ENCODE measurements at places on chromosomes 2 and 18.

DNA sequence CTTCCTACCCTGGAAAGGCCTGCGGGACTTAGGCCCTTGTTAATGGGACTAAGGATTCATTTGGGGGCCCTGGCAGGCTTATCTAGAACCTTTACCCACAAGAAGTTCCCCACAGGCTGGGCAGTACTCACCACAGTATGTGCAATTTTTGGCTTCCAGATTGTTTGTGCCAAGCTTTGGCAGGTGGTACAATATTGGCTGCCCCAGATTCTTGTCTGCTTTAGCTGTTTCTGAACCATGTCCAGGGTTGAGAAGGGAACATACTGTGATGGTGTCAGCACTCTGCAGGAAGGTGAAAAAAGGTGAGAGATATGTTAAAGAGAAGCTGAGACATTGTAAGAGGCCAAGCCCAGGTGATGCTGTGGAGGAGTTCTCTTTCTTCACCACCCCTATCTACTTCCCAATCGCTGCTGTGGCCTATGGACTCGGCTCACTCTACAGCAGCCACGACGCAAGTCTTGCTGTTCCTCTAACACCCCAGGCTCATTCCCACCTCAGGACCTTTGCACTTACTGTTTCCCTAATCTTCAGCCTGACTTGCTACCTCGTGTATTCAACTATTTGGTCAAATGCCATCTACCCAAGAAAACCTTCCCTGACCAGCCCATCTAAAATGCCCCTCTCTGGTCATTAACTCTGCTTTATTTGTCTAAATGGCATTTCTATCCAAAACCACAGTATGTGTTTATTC lies 9.2 kb downstream of the SLC4A5 start:
- no peak for DNase-seq

GRCh38 chr2:162090109-162090508 lies 16.1 kb upstream of the DPP4 start:
- DNase-seq, result no peak

GRCh38 chr2:107088156-107088555 lies 202.2 kb upstream of the ST6GAL2 start:
- no peak for DNase-seq

GRCh38 chr18:44758861-44759631 lies 78.4 kb downstream of the SETBP1 start:
- DNase-seq, result peak; percentile 2
